ENCODE measurements at places on chromosomes 5 and 9.

DNA sequence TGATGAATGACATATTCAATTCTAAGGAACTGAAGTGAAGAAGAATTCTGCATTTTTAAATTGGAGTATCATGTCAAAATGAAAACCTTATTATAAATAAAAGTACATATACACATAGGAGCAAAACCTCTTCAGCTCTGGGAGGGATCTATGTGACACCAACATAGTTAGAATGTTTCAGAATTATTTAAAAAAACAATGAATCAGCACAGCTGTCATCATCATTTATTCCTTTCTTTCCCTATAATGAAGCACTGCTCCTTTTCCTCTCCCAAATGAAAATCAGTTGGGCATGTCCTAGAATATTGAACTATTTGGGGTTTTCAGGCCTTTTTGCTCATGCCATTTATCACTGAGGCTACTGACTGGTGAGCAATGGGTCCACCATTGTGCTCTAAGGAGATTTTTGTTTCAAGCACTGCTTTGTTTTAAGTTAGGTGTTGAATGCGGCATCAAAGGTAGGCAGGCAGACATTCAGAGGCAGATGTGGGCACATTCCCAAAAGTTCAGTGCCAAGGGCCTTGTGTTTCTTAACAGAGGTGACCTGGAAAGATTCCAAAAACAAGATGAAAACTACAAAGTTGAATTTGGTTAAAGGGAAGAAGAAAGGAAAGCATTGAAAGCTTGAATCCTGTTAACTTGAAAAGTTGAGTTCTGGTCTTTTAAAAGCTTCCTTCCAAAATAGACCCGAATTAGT, 126.4 kb upstream of the ADAMTSL1 start:
- no peak for DNase-seq

- no peak for DNase-seq
Measured at GRCh38 chr5:55175781-55176175, 2.8 kb upstream of the CDC20B start.

DNA sequence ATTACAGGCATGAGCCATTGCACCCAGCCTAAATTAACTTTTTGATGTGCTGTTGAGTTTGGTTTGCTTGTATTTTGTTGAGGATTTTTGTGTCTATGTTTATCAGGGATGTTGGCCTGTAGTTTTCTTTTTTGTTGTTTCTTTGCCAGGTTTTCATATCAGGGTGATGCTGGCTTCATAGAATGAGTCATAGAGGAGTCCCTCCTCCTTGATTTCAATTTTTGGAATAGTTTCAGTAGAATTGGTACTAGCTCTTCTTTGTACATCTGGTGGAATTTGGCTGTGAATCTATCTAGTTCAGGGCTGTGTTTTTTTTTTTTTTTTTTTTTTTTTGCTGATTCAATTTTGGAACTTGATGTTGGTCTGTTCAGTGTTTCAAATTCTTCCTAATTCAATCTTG, 1164.3 kb upstream of the DMAC1 start:
- no peak for DNase-seq

GRCh38 chr5:95861221-95861863, 38.8 kb upstream of the GLRX start:
- peak; percentile 10 for DNase-seq
